ENCODE measurements at places on chromosomes 3 and 15.

- H3K27ac ChIP-seq = no peak overlapping the region
- no peaks in the 10 kb centered on the region for H3K27me3 ChIP-seq
- no peak for DNase-seq
- no peak overlapping the region for H3K4me3 ChIP-seq
- H3K4me1 ChIP-seq = no peaks in the 10 kb centered on the region
- H3K36me3 ChIP-seq = no peaks in the 10 kb centered on the region
Measured at GRCh38 chr15:48266024-48266689, 60.1 kb downstream of the SLC12A1 start.

- H3K4me1 ChIP-seq = no peaks in the 10 kb centered on the region
- no peak for DNase-seq
- no peaks in the 10 kb centered on the region for H3K36me3 ChIP-seq
- no peak overlapping the region for H3K4me3 ChIP-seq
- H3K27ac ChIP-seq = no peak overlapping the region
- H3K27me3 ChIP-seq = no peaks in the 10 kb centered on the region
Measured at GRCh38 chr3:155908086-155908485, 37.6 kb downstream of the GMPS start.

DNA sequence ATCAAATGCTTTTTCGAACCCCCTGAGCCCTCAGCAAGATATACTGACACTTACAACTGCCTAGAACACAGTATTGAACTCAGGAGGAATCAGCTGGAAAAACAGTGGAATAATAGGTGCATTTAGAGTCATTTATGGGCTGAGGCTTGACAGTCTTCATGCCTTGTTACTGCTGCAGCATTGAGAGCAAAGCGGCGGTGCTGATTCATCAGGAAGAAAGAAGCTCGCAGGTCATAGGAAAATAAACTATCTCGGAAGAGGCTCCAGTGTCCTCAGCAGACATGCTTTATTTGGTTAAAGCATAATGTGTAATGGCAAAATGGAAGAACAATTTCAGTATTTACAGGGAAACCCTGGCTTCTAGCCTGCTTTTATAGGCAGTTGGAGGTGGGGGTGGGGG lies 30.1 kb upstream of the NEO1 start:
- no peaks in the 10 kb centered on the region for H3K27me3 ChIP-seq
- no peak overlapping the region for H3K27ac ChIP-seq
- no peaks in the 10 kb centered on the region for H3K4me1 ChIP-seq
- no peak for DNase-seq
- no peaks in the 10 kb centered on the region for H3K36me3 ChIP-seq

DNA sequence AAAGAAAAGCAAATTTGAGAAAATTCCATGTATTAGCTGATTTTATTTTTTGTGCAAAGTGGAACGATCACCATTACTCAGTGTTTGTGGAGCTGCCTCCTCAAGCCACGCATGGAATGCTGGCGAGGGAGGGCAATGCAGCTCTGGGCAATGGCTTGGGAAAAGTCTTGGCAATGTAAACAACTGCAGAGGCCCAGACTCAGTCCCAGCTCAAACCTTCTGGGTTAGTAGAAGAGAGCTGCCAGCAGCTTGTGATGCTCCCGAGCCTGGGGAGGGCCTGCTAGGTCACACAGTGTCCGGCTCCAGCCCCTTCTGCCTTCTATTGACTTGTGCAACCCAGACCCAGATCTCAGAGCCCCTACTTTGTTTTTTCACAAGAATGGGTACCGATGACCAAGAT lies 4.3 kb downstream of the EPHB1 start:
- DNase-seq = peak; percentile 32
- H3K36me3 ChIP-seq = no peaks in the 10 kb centered on the region
- H3K27me3 ChIP-seq = no peaks in the 10 kb centered on the region
- H3K27ac ChIP-seq = no peak overlapping the region
- no peak overlapping the region for H3K4me3 ChIP-seq

DNA sequence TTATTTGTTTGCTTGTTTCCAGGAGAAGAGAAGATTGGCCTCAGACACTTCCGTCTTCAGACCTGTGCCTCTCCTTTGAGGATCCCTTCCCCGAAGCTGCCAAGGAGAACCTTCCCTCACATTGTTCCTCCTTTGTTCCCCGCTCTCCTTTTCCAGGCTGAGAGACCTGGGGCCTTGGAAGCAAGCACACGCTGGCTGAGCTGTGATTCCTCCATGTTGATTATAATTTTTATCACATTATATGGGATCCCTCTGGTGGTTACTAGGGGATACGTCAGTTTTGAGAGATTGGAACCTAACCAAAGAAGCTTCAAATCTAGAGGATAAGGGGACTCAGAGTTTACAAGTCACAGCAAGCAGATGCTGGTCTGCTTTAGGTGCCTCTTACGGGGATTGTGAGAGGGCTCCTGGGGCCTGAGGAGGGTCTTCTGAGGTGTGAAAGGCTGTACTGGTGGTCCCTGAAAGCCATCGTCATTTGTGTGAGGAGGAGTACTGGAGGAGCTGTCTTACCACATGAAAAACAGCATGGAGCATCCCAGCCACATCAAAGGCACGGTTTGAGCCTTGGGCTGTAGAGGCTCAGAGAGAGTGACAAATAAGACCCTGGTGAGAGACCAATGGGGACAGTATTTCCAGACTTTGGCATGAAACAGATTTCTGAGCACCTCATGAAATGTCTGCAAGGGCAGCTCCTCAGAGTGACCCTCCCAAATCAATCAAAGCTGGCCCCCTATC lies 760.1 kb upstream of the CFAP20DC start:
- no peak overlapping the region for H3K4me3 ChIP-seq
- no peak overlapping the region for H3K27ac ChIP-seq
- H3K27me3 ChIP-seq = no peaks in the 10 kb centered on the region
- no peaks in the 10 kb centered on the region for H3K4me1 ChIP-seq
- no peaks in the 10 kb centered on the region for H3K36me3 ChIP-seq

GRCh38 chr3:15629860-15630597 lies 28.5 kb downstream of the BTD start:
- no peaks in the 10 kb centered on the region for H3K36me3 ChIP-seq
- H3K4me1 ChIP-seq = peaks cover 25% of the 10 kb centered on the region
- peak overlapping the region; percentile 34 for H3K4me3 ChIP-seq

DNA sequence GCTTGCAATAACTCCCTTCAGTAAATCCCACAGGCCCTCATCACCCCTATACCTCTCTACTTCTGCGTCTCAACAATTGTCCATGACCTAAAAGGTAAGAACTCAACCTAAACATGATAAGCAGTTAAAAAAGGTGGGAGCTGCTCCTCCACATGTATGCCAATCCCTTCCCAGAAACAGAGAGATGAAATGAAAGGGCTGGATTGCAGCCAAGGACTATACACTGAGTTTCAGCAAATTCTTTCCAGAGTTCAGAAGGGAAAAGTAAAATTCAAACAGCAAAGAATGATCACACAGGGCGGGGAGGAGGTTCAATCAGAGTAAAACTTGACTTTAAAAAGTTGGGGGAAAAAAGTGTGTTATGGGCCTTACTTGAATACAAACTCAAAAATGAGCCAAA lies 27.5 kb downstream of the PLOD2 start:
- H3K27ac ChIP-seq = no peak overlapping the region
- no peaks in the 10 kb centered on the region for H3K27me3 ChIP-seq
- DNase-seq = no peak

DNA sequence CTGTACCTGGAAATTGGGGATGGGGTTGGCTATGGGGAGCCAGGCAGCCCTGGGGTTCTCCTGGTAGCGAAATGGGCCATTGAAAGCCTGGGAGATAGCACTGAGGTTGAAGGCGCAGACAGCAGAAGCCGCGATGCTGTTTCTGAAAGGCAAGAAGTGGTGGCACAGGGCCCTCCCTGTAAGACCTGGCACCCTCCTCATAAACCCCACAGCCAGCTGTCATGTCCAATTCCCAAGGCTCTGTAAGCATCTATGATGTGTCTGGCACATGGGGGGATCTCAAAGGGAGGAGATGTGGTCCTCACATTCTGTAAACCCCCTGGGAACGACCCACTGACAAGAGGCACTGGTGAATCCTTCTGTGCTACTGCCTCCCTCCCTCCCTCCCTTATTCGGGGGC lies 104.0 kb downstream of the SEMA5B start:
- H3K4me1 ChIP-seq = no peaks in the 10 kb centered on the region
- DNase-seq = no peak
- H3K36me3 ChIP-seq = no peaks in the 10 kb centered on the region

DNA sequence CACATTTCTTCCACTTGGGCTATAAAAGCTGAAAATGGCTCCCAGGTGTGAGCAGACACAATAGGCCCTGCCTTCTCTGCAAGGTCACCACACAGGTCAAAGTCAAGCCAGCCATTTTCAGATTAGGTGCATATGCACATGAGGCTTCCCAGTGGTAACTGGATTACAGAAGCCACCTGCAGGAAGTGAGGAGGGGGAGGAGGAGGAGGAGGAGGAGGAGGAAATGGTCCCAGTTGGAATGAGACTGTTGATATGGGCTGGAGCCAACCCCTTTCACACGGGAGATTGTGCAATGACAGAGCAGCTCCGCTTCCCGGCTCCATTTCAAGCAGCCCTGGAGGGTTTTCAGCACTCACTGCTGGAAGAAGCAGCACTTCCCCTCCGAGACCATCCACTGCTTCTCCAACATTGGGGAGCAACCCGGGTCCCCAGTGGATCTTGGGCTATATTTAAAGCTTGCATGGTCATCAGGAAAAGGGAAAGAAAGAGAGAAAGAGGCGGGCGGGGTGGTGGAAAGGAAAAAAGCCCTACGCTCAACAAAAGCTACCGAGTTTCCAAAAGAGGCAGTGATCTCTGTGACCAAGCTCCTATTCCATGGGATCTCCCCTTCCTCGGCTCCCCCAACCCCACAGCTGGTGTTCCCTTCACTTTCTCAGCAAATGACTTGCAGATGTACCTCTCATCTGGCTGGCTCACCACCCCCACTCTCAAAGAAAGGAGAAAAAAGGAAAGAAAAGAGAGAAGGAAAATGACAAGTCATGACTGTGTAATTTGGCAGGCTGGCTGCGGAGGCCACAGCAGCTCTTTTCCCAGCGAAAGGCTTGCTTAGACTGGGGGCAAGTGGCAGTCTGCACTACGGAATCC lies 58.3 kb downstream of the LRIG1 start:
- no peaks in the 10 kb centered on the region for H3K27me3 ChIP-seq
- H3K4me1 ChIP-seq = peaks cover 60% of the 10 kb centered on the region
- peak; percentile 85 for DNase-seq
- H3K4me3 ChIP-seq = peak overlapping the region; percentile 32
- no peaks in the 10 kb centered on the region for H3K36me3 ChIP-seq
- H3K27ac ChIP-seq = peak overlapping the region; percentile 95

- H3K36me3 ChIP-seq = no peaks in the 10 kb centered on the region
- no peak for DNase-seq
- H3K4me3 ChIP-seq = no peak overlapping the region
- H3K4me1 ChIP-seq = no peaks in the 10 kb centered on the region
- no peak overlapping the region for H3K27ac ChIP-seq
Measured at GRCh38 chr15:37903919-37904625, 30.4 kb upstream of the TMCO5A start.

- no peak overlapping the region for H3K27ac ChIP-seq
- H3K4me3 ChIP-seq = no peak overlapping the region
- H3K36me3 ChIP-seq = no peaks in the 10 kb centered on the region
Measured at GRCh38 chr15:65423976-65424679, 1.4 kb upstream of the IGDCC4 start.

DNA sequence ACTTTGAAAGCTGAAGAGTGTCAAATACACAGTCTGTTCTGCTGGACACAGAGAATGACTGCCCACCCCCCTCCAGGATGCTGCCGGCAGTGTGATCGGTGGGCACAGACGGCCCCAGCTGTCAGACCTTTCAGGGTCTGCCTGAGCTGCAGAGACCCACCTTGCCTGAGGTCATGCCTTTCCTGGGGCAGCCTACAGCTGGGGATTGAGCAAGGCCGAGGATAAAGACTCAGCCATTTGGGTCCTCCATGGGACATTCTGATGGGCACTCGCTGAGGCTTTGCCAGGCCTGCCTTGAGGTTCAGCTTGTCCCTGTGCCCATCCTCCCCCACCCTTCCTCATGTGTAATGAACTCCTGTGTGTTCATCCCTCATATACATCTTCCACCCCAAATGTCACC lies 102.3 kb upstream of the SMAD3 start:
- H3K36me3 ChIP-seq = no peaks in the 10 kb centered on the region
- no peak for DNase-seq

DNA sequence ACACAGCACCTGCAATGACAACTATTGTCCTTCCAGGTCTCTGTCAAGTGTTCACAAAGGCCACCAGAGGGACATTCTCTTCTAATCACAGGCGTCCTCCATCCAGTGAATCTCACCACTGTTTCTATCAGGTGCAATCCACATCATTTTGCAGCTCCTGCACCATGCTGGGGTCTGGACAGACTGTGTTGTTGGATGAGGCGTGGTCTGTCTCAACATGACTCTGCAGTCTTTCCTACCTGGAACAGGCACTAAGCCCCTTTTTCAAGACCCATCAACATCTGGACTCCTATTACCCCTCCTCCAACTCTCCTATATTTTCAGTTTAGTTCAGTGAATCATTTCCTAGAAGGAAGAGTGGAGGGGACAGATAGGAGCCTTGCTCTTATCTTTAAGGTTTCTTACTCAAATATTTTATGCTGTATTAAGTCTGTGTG lies 31.5 kb upstream of the VEPH1 start:
- H3K4me3 ChIP-seq = no peak overlapping the region
- no peaks in the 10 kb centered on the region for H3K27me3 ChIP-seq
- no peaks in the 10 kb centered on the region for H3K36me3 ChIP-seq

DNA sequence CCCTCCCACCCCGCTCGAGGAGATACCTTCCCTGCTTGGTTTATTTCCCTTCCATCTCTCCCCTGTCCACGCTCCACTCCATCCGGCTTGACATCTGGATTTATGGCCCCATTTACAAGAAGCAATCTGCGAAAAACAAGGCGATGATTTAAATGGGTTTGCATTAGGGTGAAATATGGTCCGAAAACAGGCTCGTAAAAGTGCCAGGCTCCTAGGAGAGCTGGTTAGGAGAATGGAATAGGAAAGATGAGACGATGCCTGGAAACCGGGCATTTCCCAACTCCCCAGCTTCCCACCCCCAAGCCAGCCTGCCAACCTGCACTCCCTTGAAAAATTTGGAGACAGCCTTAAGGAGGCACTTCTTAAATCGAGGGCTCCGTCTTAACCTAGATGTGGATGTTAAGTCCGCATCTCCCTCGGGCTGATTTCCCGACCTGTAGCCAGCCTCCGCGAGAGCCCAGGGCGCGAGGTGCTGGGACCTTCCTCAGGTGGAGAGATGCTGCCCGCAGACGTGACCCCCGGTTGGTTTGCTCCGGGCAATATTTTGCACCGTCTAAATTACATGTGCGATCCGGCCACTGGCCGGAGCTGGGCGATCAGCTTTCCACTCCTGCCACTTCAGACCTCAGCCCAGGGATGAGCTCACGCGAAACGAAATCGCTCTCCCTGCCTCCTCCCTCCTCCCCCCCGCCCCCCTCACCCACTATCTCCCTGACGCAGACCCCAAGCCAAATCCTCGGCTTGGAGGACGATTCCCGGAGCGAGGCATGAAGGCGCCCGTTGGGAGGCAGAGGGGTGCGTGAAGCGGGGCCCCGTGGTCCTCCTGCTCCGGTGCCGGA lies 1.3 kb downstream of the GRM7 start:
- H3K27ac ChIP-seq = no peak overlapping the region
- H3K27me3 ChIP-seq = peaks cover 9% of the 10 kb centered on the region
- H3K4me1 ChIP-seq = no peaks in the 10 kb centered on the region
- no peak overlapping the region for H3K4me3 ChIP-seq

- no peaks in the 10 kb centered on the region for H3K36me3 ChIP-seq
- no peaks in the 10 kb centered on the region for H3K27me3 ChIP-seq
- no peak for DNase-seq
- no peak overlapping the region for H3K4me3 ChIP-seq
Measured at GRCh38 chr3:23390446-23390845, 187.3 kb downstream of the UBE2E2 start.

GRCh38 chr3:9070961-9071360 lies 107.7 kb upstream of the RAD18 start:
- H3K36me3 ChIP-seq = no peaks in the 10 kb centered on the region
- H3K27me3 ChIP-seq = no peaks in the 10 kb centered on the region
- no peak overlapping the region for H3K4me3 ChIP-seq
- DNase-seq = no peak
- no peak overlapping the region for H3K27ac ChIP-seq
